H9 (cell line): ENCODE measurements at places on chromosomes 4 and X. TPM values are rescaled to one million over a fixed set of nuclear protein-coding genes. Genes with fewer than 3 reads are reported as not detected.

MXD4 gene
- total RNA-seq: 24.1 and 25.4 TPM in 2 replicates

LRIT3 gene
- 0.07 and 0.09 TPM in 2 replicates for total RNA-seq

MGST2 gene
- total RNA-seq: 6.4 and 6.5 TPM in 2 replicates

KLF8 gene
- total RNA-seq: 7.3 and 7.7 TPM in 2 replicates

RTL9 gene
- total RNA-seq: 0.04 and 0.13 TPM in 2 replicates

FAT4 gene
- total RNA-seq: 6.0 and 6.9 TPM in 2 replicates

SCML1 gene
- total RNA-seq: 1.3 and 1.6 TPM in 2 replicates

DIPK2B gene
- total RNA-seq: not detected in 2 replicates

ZMAT1 gene
- 2.1 and 2.5 TPM in 2 replicates for total RNA-seq

TASL gene
- not detected in 2 replicates for total RNA-seq

USP17L28 gene
- not detected in 2 replicates for total RNA-seq

ITM2A gene
- 27.1 and 29.9 TPM in 2 replicates for total RNA-seq

BRS3 gene
- not detected in 2 replicates for total RNA-seq

- no peak overlapping the region for H3K4me3 ChIP-seq
- H3K27ac ChIP-seq: peak overlapping the region; percentile 98
- H3K4me1 ChIP-seq: peaks cover 16% of the 10 kb centered on the region
- no peaks in the 10 kb centered on the region for H3K27me3 ChIP-seq
- H3K36me3 ChIP-seq: no peaks in the 10 kb centered on the region; the same call in 2 of the 3 replicates
Observed at GRCh38 chr4:122797405-122798094, 29.1 kb upstream of the FGF2 start.

- H3K27me3 ChIP-seq: no peaks in the 10 kb centered on the region
- peak; percentile 66 for DNase-seq
- no peak overlapping the region for H3K27ac ChIP-seq
- H3K4me1 ChIP-seq: peaks cover 4% of the 10 kb centered on the region; the same call in 1 of the 2 replicates
- no peaks in the 10 kb centered on the region for H3K36me3 ChIP-seq
Observed at GRCh38 chr4:186132577-186133242, 28.2 kb downstream of the FAM149A start.

DNA sequence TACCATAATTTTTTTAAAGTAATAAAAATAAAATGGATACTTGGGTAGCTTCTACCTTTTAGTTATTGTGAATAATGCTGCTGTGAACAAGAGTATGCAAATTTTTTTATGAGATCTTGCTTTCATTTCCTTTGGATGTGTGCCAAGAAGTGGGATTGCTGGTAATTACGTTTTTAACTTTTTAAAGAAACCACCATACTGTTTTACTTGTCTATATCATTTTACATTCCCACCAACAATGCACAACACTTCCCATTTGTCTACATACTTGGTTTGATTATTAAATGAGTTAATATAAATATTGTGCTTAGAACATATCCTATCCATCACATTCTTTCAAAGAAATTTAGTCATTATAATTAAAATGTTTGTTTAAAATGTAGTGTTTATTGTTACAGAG lies 3.9 kb upstream of the SULT1B1 start:
- DNase-seq: no peak
- H3K4me3 ChIP-seq: no peak overlapping the region
- no peaks in the 10 kb centered on the region; the same call in 1 of the 2 replicates for H3K36me3 ChIP-seq
- no peaks in the 10 kb centered on the region for H3K27me3 ChIP-seq

DNA sequence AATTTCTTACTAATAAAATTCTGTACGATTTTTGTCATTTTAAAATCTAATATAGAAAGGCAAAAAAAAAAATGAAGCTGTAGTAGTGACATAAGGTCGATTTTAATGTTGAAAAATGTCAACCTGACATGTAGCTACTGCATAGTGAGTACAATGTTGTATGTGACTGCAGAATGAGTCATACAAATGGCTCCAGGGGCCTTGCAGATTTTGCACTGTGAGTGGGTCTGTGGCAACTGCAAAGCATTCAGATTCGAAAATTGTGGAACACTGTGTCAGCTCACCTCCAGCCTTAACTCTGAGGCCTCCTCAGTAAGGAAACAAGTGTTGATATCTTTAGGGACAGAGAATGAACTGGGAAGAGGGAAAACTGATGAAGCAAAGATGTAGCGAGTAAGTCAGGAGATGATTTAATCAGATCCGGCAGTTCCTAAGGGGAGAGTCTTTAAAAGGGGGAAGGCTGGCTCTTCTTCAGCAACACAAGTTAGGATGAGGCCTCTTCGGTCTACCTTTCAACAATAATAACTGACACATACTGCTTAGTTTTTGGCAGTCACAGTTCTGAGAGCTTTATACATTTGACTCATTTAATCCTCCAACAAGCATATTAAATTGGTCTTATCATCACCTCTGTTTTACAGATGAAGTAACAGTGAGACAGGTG lies 24.9 kb downstream of the TKTL2 start:
- H3K27ac ChIP-seq: no peak overlapping the region
- no peaks in the 10 kb centered on the region for H3K36me3 ChIP-seq

DNA sequence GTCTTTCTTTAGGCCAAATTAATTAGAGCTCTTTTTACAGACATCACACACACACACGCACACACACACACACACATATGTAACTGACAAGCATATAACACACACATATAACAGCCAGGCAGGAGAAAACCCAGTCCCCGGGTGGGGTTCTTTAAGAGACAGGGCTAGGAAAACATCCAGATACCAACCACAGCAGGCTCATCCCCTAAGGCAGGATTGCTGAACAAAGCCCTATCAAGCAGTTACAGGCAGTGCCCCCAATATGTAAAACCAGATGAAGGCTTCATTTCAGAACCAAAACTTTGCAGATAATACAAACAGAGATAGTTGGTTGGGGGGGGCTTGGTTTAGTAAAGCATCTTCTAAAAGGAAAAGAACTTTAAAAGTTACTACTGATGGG lies 18.0 kb upstream of the FAM47E start:
- no peak overlapping the region for H3K27ac ChIP-seq
- H3K4me1 ChIP-seq: peaks cover 6% of the 10 kb centered on the region; the same call in 1 of the 2 replicates

DNA sequence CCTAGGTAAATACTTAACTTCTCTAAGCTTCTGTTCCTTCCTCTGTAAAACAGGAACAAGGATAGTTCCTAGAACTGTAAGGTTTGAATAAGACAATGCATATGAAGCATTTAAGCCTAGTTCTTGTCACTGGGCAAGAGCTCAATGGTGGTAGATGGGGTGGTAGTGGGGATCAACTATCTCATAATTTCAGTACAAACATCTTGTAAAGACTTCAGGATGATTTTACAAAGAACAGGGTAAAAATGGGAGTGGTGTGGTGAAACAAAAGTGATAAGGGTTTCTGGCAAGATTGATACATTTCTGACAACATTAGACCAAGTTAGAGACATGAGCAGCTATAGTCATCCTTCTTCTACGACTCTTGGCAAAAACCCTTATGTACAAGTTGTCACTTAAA lies 137.8 kb downstream of the SCFD2 start:
- H3K4me3 ChIP-seq: no peak overlapping the region
- H3K27me3 ChIP-seq: no peaks in the 10 kb centered on the region
- H3K36me3 ChIP-seq: no peaks in the 10 kb centered on the region
- H3K27ac ChIP-seq: no peak overlapping the region
- DNase-seq: no peak

GRCh38 chr4:68162196-68162595 lies 32.5 kb upstream of the TMPRSS11F start:
- no peaks in the 10 kb centered on the region for H3K27me3 ChIP-seq
- no peak for DNase-seq
- H3K4me1 ChIP-seq: no peaks in the 10 kb centered on the region
- H3K27ac ChIP-seq: no peak overlapping the region
- H3K4me3 ChIP-seq: no peak overlapping the region

GRCh38 chr4:150584111-150584915 lies 2.4 kb downstream of the MAB21L2 start:
- no peaks in the 10 kb centered on the region for H3K36me3 ChIP-seq
- H3K4me3 ChIP-seq: peak overlapping the region; percentile 76
- DNase-seq: no peak
- H3K4me1 ChIP-seq: 0 out of 2 replicates have a peak, but pooled peaks cover 2% of the 10 kb centered on the region
- H3K27me3 ChIP-seq: peaks cover 27% of the 10 kb centered on the region; the same call in 1 of the 2 replicates

GRCh38 chr4:11155208-11155867 lies 273.4 kb downstream of the HS3ST1 start:
- no peak overlapping the region for H3K27ac ChIP-seq
- no peaks in the 10 kb centered on the region for H3K27me3 ChIP-seq

DNA sequence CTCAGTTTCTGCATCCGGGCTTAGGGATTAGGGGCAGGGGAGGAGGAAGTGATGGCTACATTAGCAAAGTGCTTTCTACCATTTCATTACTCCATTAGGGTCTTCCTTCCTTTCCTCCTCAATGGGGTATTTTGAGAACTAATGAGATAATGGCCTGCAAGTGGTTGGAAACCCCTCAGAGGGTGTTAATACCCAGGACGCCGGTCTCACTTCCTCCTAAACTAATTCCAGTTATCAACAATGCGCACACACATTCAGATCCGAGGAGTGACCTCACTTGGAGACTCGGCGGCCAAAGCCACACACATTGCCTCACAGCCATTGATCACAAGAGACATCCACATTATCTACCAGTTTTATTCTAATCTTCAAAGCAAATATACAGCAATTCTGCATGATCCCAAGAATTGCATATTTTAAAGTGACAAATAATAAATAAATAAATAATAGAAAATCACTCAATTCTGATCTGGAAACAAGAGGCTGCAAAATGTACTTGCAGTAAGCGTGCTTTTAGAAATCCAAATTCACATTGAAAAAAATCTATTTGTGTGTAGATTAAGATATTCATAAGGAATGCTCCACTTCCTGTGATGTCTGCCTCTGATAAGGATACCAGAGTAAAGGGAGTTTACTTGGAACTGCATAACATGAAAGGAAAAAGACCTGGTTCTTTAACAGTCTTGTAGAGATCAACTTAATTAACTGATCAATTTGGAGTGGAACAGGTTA lies 329.1 kb downstream of the FBXW7 start:
- H3K4me1 ChIP-seq: no peaks in the 10 kb centered on the region
- no peak for DNase-seq
- no peaks in the 10 kb centered on the region for H3K36me3 ChIP-seq
- no peaks in the 10 kb centered on the region for H3K27me3 ChIP-seq

- H3K4me1 ChIP-seq: no peaks in the 10 kb centered on the region
- DNase-seq: no peak
- H3K4me3 ChIP-seq: no peak overlapping the region
Observed at GRCh38 chrX:88146577-88146976, 600.4 kb upstream of the CPXCR1 start.

GRCh38 chrX:30659421-30659820 lies 6.2 kb downstream of the GK start:
- no peaks in the 10 kb centered on the region for H3K27me3 ChIP-seq
- H3K4me3 ChIP-seq: no peak overlapping the region
- no peak overlapping the region for H3K27ac ChIP-seq
- DNase-seq: no peak
- no peaks in the 10 kb centered on the region for H3K36me3 ChIP-seq
- H3K4me1 ChIP-seq: no peaks in the 10 kb centered on the region; the same call in 1 of the 2 replicates

- peaks cover 1% of the 10 kb centered on the region; the same call in 1 of the 3 replicates for H3K36me3 ChIP-seq
- no peaks in the 10 kb centered on the region for H3K4me1 ChIP-seq
- H3K27ac ChIP-seq: no peak overlapping the region
- no peaks in the 10 kb centered on the region for H3K27me3 ChIP-seq
Observed at GRCh38 chr4:30256116-30256832, 463.9 kb upstream of the PCDH7 start.

GRCh38 chr4:90715242-90715641 lies 588.0 kb downstream of the CCSER1 start:
- no peaks in the 10 kb centered on the region for H3K4me1 ChIP-seq
- no peaks in the 10 kb centered on the region for H3K27me3 ChIP-seq
- H3K27ac ChIP-seq: no peak overlapping the region
- no peaks in the 10 kb centered on the region for H3K36me3 ChIP-seq

DNA sequence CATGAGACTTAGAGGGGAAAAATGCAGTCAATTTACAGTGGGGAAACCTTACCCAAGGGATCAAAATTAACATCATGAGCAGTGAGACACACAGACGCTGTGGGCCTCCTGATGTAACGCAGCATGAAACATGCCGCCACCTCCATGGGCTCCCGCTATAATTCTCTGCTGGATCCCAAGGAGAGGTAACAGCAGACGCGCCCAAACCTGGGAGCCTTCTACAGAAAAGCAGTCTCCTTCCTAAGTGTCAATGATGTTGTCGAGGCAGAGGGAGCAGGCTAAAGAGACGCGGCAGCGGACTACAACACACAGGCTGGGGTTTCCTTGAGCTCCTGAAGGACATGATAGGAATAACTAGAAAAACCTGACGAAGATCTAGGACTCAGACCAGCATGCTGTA lies 142.3 kb downstream of the AFAP1 start:
- H3K27me3 ChIP-seq: no peaks in the 10 kb centered on the region
- no peaks in the 10 kb centered on the region for H3K4me1 ChIP-seq
- no peak for DNase-seq
- no peak overlapping the region for H3K27ac ChIP-seq
- no peak overlapping the region for H3K4me3 ChIP-seq

DNA sequence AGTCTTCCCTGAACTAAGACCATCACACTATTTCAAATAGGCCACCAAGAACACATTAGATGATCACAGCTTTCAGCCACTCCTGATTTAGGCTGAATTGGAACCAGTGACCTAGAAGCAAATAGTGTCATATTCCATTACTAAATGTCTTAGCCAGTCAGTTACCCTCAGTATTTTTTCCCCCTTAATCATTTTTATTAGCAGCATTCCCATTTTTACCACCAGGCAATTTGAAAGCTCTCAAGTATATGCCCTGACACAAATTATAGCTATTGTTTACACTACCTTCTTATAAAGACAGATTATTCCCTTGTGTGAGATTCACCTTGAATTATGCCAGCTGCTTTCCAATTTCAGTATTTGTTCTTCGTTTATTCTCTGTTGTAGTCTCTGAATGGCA lies 1146.9 kb downstream of the PDHA2 start:
- H3K4me3 ChIP-seq: no peak overlapping the region
- H3K27me3 ChIP-seq: no peaks in the 10 kb centered on the region
- no peak for DNase-seq
- H3K4me1 ChIP-seq: no peaks in the 10 kb centered on the region

- no peaks in the 10 kb centered on the region for H3K36me3 ChIP-seq
- DNase-seq: no peak
- H3K4me3 ChIP-seq: no peak overlapping the region
- no peaks in the 10 kb centered on the region for H3K4me1 ChIP-seq
Observed at GRCh38 chrX:30275498-30275897, 28.6 kb downstream of the MAGEB1 start.

- H3K4me1 ChIP-seq: no peaks in the 10 kb centered on the region
- H3K27me3 ChIP-seq: no peaks in the 10 kb centered on the region
- H3K4me3 ChIP-seq: no peak overlapping the region
- H3K27ac ChIP-seq: no peak overlapping the region
- H3K36me3 ChIP-seq: no peaks in the 10 kb centered on the region
Observed at GRCh38 chrX:68254738-68255645, 178.3 kb downstream of the OPHN1 start.

GRCh38 chr4:57043347-57044251 lies 64.9 kb downstream of the POLR2B start:
- no peak for DNase-seq
- no peaks in the 10 kb centered on the region for H3K27me3 ChIP-seq
- no peak overlapping the region for H3K27ac ChIP-seq
- H3K4me1 ChIP-seq: no peaks in the 10 kb centered on the region; the same call in 1 of the 2 replicates

GRCh38 chrX:34467437-34467836 lies 189.6 kb downstream of the TMEM47 start:
- H3K27me3 ChIP-seq: no peaks in the 10 kb centered on the region
- DNase-seq: no peak
- no peak overlapping the region for H3K27ac ChIP-seq
- H3K4me1 ChIP-seq: no peaks in the 10 kb centered on the region
- no peak overlapping the region for H3K4me3 ChIP-seq

GRCh38 chr4:69849969-69850368 lies 10.0 kb downstream of the SULT1E1 start:
- H3K4me3 ChIP-seq: no peak overlapping the region
- no peaks in the 10 kb centered on the region for H3K27me3 ChIP-seq
- no peak overlapping the region for H3K27ac ChIP-seq
- no peak for DNase-seq

GRCh38 chr4:142158980-142159379 lies 522.6 kb downstream of the IL15 start:
- DNase-seq: no peak
- no peaks in the 10 kb centered on the region for H3K4me1 ChIP-seq
